ENCODE measurements at places on chromosomes 5 and 9.

- DNase-seq: no peak
These were observed 339.7 kb upstream of the CLINT1 start for GRCh38 chr5:158198636-158199035.

DNA sequence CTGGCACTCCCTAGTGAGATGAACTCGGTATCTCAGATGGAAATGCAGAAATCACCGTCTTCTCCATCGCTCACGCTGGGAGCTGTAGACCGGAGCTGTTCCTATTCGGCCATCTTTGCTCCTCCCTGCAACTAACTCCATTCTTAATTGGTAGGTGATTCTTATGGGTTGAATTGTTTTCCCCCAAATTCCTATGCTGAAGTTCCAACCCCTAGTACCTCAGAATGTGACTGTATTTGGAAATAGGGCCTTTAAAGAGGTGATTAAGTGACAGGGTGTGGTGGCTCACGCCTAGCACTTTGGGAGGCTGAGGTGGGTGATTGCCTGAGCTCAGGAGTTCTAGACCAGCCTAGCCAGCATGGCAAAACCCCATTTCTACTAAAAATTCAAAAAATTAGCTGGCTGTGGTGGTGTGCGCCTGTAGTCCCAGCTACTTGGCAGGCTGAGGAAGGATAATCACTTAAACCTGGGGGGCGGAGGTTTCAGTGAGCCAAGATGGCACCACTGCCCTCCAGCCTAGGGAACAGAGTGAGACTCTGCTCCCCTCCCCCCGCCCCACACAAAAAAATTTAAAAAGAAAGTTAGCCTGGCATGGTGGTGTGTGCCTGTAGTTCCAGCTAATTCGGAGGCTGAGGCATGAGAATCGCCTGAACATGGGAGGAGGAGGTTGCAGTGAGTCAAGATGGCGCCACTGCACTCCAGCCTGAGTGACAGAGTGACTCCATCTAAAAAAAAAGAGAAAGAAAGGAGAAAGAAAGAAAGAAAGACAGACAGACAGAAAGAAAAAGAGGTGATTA, 25.2 kb upstream of the FOCAD start:
- DNase-seq: peak; percentile 13

GRCh38 chr9:38195737-38196161, 126.7 kb upstream of the SHB start:
- DNase-seq: peak; percentile 53

DNA sequence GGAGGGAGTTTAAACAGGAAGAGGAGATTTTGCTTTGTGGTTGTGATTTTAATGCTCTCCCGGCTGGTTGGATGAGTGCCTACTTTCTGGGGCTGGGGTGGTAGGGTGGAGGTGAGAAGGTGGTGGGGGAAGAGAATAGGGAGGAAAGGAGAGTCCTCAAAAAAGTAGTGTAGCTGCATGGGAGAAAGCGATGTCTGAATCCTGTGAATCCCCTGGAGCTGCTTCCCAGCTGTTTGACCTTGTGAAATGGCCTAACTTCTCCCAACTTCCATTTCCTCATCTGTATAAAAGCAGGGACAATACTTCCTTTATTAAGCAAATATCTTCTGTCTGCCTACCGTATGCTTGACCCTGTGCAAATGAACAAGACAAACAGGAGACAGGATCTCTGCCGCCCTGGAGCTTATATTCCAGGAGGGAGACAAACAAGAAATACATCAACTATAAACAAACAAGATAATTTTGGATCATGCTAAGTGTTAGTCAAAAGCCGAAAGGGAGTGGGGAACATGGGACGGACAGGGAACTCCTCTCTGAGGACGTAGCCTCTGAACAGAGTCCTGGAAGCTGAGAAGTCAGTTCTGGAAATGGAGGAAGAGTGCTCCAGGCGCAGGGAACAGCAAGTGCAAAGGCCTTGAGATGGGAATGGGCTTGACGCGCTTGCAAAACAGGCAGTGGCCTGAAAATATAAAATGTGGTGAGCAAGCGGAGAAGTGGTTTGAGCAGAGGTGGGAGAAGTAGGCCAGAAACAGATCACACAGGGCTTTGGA, 103.5 kb downstream of the SPRY4 start:
- DNase-seq: peak; percentile 23

DNA sequence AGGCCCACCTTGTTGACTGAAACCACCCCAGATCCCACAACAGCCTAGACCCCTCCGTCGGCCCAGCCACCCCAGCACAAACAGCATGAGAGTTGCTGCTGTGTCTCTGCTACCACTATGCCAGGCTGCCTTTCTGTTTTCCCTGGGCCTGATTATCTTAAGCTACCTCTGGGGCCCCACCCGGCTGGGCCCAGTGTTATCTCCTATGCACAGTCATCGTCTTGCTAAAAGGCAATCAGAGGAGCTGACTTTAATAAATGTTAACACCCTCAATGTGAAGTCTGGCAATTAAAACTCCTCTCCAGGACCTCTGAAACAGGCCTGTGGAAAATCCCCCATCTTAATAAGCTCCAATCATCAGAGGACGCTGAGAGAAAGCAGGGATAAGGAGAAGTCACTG, 144.9 kb downstream of the FAM114A2 start:
- no peak for DNase-seq

DNA sequence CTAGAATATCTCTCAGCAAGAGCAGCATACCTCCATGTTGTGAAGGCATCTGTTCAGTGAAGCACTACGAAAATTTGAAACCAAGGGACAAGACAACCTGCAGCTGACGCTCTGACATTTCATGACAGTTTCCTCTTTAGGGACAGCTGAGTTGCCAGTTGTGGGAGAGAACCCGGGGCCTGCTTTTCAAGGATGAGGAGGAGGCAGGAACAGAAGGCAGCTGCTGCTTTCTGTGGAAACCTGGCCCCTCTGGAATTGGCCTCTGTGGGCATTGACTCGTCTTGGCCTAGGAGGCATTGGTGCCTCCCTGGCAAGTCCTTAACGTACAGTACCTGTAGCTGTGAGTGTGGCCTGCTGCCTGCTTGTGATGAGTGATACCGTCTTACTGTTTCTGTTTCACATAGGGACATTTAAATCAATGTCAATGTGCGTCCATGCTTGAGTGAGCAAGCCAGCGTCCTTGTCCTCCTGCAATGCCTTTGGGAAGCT, 21.6 kb downstream of the SLC46A2 start:
- no peak for DNase-seq

DNA sequence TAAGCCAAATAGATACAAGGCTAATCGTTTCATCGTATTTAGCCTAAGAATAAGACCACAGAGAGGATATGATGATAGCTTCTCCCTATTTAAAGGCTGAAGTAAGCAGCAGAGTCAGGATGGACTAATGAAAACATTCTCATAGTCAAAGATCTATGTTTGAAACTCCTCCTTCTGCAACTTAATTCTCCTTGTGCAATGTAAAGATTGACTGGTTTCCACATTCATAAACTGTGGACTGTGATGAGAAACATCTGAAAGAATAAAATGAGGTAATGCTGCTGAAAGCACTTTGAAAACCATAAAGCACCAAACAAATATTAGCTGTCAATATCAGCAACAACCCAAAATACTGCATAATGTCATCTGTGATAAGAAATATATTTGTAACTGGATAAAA, 361.9 kb downstream of the CSNK1G3 start:
- DNase-seq: no peak

DNA sequence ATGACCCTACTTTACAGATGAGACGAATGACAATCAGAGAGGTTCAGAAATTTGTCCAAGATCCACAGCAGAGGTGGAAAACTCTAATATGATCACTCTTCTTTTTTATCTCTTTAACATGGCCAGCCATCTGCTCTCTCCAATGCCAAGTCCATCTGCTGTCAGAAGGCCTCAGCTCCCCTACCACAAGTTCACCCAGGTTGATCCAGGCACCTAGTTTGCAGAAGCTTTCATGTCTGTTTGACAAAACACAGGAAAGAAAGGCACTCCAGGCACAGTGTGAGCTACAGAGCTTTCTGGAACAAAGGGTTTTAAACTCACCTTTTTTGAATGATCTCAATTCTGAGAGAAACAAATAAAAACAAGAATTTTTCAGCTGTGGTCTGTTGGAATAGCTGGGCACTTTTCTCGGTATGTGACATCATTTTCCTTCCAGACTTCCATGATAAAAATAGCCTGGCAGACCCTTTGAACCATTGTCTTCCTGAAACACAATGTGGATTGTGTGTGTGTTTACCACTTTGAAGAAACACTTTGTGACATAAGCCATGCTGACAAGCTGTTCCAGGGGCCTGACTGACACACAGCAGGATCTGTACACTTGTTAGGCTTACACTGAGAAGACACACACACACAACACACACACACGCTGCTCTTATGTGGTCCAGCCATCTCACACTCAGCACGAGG, 214.3 kb downstream of the AGTPBP1 start:
- DNase-seq: no peak

DNA sequence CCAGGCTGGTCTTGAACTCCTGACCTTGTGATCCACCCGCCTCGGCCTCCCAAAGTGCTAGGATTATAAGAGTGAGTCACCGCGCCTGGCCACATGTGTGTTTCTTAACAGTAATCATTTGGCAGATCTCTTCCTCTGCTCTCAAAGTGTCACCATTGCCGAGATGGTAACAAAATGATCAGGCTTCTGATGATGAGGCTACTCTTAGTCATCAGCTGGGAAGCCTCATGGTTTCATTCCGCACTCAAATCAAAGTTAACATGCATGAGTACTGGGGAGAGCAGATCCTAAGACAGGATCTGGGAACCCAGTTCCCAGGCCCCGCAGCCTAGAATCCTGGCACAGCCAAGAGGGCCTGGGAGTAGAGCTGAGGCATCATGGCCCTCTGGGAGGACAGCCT, 27.4 kb downstream of the BARHL1 start:
- peak; percentile 79 for DNase-seq

DNA sequence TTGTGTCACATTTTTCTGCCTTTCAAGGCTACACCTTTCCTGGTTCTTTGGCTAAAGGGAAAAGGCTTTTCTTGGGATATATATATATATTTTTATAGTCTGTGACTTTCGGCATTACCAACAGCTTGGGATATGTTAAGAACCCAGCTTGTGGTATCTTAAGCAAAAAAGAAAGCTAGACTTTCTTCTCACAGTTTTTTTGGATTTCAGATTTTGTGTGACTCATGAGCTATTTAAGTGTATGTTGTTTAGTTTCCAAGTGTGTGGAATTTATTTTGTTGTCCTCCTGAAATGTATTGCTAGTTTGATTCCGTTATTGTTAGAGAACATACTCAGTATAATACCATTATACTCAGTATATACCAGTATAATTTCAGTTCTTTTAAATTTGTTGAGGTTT, 64.8 kb downstream of the ERCC6L2 start:
- DNase-seq: peak; percentile 5

GRCh38 chr5:6080930-6081726, 297.2 kb downstream of the MED10 start:
- DNase-seq: no peak

- DNase-seq: peak; percentile 36
These were observed 7.1 kb upstream of the IFNA2 start for GRCh38 chr9:21392270-21392669.

DNA sequence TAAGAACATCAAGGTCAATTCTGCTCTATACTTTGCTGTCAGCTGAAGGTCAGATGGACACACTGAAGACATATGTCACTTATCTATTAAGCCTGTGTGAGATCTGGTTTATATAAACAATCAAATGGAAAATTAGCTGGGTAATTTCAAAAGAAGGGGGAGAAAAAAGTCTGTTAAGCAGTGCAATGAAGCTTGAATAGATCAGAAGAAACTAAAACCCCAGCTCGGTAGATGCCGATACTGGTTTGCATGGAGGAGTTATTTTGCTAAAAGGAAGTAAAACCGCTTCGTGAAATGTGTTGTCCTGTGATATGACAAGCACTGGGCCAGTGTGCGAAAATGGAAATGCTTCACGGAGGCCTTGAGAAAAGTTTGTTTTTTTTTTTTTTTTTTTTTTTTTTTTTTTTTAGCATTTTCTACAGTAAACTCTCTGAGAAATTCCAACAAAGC, 148.8 kb downstream of the MEF2C start:
- peak; percentile 12 for DNase-seq

- DNase-seq: peak; percentile 85
These were observed 11.8 kb downstream of the DEPDC1B start for GRCh38 chr5:60687927-60688720.

GRCh38 chr9:83714329-83714728, 6.6 kb upstream of the UBQLN1 start:
- DNase-seq: peak; percentile 18

GRCh38 chr9:120212153-120212852, 367.7 kb downstream of the CDK5RAP2 start:
- DNase-seq: no peak

DNA sequence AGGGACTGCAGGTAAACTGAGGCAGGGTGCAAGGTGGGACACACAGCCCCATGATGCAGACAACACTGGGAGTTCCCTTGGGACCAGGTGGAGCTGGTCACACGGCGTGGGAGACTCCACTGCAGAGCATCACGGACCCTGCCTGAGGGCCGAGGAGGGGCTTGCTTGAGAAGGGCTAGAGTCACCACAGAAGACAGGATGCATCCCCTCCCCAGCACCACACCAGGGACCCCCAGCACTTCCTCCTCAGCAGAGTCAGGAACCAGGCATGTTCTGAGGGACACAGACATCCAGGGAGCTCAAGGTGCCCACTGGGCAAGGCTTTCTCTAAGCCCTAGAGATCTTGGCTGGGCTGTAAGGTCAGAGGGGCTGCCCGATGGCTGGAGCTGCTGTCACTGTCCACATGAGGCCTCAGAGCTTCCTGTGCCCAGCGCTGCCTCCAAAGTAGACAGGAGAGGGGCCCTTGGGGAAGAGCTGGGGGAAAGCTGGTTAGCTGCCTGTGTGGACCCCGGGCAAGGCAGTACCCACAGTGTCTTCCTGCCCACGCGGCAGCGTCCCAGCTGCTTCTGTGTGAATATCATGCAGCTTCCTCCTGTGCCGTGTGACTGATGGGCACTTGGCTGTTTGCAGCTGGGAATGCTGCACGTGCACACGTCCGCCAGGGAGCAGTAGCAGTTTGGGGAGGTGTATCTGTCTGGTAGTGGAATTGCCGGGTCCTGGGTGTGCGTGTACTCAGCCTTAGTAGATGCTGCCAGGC, 176.6 kb downstream of the CACNA1B start:
- DNase-seq: no peak

- no peak for DNase-seq
These were observed 11.6 kb upstream of the MTX3 start for GRCh38 chr5:80002677-80003076.

DNA sequence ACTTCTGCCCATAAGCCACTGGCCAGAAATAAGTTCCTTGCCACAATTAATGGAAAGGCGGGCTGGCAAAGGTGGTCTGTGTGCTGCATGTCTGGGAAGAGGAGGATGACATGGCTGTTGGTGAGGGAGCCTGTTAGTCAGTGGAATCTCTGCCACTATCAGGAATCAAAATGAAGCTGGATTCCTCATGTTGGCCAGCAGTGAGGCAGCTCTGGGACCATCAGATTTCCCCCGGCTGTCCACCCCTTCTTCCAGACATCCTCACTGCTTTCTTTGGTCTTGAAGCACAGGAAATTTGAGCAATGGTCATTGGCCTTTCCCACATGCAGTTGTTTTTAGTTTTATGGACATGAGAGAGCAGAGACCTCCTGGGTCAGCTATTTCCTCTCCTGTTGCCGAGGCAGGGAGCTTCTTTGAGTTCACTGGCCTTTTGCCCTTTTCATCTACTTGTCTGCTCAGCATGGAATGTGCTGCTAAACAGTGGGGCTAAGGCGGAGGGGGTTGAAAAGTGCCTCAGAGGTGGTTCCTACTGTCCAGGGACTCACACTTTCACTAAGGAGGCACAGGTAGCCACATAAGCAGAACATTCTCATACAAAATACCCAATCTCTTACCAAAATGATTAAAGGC, 34.8 kb upstream of the NEURL1B start:
- DNase-seq: peak; percentile 50
